Stimulated activated CD4-positive, alpha-beta T cell treated with anti-CD3 and anti-CD28 coated beads, Interleukin-1b, Interleukin-23, amount 100 ng/mL, for 1 hour (primary cell): ENCODE measurements at places on chromosomes 6 and 20.

DNA sequence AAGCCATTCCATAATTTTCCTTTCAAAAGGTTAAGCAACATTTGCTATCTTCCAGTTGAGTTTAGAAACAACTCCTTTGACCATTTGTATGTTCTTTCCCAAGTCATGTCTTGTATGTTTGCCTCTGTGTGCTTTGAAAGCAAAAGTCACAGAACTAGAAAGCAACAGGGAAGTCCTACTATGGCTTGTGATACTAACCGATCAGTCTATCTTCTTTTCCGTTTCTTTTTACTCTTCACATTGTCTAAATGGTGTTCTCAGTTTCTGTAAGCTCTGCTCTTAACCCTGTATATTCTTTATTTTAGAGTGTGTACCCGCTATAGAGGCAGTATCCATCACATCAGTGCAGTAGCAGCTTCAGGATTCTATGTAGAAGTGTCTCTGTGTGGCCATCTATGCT, 32.9 kb downstream of the TMEM244 start:
- no peak for DNase-seq

- no peak for DNase-seq
Observed at GRCh38 chr6:110512991-110513390, 36.6 kb upstream of the SLC22A16 start.

DNA sequence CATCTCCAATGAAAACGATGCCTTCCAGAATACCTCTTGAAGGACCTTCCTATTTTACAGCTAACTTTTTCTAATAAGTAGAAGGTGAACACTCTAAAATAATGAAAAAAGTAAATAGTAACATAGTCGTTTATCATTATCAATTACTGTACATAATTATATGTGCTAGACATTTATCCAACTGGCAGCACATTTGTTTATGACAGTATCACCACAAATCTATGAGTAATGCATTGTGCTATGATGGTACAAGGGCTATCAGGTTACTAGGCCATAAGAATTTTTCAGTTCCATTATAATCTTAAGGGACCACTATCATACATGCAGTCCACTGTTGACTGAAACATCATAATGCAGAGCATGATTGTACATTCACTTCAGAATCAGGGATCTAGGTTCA, 68.4 kb downstream of the ATG5 start:
- no peak for DNase-seq

- DNase-seq = no peak
Observed at GRCh38 chr20:32999603-33000250, 4.5 kb downstream of the SUN5 start.

DNA sequence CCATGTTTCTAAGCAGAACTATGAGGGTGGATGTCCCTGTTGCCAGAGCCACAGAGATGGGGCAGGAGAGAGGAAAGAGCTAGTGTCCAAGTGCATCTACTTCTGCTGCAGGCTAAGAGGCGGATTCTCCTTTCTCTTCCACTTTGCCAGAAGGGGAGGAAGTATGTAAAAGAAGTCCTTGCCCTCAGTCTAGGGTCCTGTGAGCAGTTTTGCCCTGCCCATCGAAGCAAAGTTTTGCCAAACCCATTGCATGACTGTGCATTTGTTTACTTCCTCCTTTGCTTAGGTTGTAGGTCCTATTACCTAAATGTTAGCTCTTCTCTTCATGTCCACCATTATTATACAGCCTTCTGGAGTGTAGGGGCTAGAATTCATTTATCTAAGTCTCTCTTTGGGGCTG, 106.2 kb upstream of the ARMC2 start:
- no peak for DNase-seq

- no peak for DNase-seq
Observed at GRCh38 chr6:144415835-144416237, 130.7 kb downstream of the UTRN start.

GRCh38 chr20:16612706-16613105, 39.5 kb upstream of the KIF16B start:
- no peak for DNase-seq

- no peak for DNase-seq
Observed at GRCh38 chr6:75880305-75880704, 131.3 kb downstream of the MYO6 start.

- no peak for DNase-seq
Observed at GRCh38 chr20:54040531-54040930, 29.9 kb downstream of the BCAS1 start.

GRCh38 chr6:138431256-138432062, 27.4 kb downstream of the HEBP2 start:
- DNase-seq = no peak

DNA sequence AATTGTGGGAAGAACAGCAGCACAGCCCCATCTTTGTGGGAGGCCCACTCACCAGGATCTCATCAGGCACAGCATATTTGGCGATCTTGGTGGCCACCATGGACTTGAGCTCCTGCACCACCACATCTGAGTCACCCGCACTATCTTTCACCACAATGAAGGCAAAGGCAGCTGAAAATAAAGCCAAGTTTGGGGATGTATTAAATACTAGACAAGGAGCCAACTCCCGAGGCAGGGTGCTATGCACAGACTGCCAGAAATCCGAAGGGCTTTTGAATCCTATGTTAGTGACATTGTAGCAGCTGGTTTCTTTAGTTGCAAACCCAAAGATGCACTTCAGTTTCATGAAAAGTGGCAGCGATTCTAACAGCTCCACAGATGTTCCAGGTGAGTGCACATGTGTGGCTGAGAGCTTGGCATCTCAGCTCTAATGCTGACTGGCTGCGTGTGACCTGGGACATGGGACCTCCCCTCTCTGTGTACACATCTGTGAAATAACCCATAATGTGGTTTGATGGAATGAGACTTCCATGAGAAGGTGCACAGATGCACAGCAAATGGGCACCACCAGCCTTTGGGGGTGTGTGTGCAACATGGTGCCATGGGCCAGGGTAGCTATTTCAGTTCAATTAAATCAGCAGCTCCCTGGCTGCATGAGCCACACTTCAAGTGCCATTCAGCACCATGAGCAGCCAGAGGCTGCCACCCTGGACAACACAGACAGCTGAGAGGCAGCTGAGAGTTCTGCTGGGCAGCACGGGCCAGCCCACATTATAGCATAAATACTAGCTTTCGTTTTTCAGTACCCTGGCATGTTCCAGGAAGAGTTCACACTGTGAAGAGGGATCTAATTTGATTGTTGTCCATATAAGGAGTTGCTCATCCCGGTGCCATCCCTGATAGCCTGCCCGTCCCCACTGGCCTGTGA, 16.9 kb upstream of the APMAP start:
- DNase-seq = no peak

- no peak for DNase-seq
Observed at GRCh38 chr6:118288355-118289124, 259.6 kb upstream of the PLN start.

DNA sequence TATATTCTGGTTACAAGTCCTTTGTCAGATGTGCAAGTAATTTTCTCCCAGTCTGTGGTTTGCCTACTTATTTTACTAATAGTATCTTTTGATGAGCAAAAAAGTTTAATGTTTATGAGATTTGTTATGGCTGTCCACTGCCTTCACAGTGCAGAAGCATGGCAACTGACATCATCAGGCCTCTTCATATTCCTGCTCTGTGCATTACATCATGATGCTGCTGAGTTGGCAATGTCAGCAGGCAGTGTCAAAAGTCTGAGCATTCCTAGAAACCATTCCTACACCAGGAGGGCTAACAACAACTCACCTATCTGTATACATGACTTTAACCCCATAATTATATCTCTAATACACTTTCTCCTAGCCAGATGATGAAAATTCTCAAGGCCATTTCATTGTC, 10.8 kb upstream of the OR2B2 start:
- no peak for DNase-seq

GRCh38 chr6:20870493-20870892, 336.2 kb downstream of the CDKAL1 start:
- DNase-seq = no peak

DNA sequence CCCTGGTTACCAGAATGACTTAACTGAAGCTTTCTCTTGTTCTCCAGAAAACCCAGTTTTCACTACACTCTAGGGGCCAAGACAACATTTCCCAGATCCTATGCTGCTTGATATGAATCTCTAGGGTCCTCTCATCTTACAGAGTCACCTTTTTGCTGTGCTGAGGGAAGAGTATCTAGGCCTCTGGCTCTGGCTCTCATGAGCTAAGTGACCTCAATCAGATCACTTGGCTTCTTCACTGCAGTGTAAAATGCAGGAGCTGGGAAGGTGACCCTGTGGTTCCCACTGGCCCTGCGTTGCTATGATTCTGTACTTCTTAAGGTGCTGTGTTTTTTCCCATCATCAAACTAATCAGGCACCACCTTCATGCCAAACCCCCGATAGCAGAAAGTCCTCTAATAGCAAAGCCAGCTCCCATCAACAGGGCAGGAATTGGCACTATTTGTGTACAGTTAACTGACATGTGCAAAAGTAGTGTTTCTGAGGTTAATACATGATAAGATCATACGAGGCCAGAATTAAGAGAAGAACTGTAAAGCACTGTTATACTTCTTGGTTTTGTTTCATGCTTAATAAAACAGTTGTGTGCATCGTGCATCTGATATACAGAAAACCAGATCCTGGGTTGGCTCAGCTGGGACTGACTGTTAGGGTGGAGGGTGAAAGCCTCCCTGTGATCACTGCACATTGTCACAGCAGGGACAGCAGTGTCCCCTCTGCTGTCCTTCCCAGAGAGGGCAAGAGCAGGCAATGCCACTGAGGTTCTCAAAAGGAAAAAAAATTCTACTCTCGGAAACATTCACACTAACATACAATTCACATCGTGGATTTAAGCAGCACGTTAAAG, 46.7 kb downstream of the CNKSR3 start:
- DNase-seq = no peak

DNA sequence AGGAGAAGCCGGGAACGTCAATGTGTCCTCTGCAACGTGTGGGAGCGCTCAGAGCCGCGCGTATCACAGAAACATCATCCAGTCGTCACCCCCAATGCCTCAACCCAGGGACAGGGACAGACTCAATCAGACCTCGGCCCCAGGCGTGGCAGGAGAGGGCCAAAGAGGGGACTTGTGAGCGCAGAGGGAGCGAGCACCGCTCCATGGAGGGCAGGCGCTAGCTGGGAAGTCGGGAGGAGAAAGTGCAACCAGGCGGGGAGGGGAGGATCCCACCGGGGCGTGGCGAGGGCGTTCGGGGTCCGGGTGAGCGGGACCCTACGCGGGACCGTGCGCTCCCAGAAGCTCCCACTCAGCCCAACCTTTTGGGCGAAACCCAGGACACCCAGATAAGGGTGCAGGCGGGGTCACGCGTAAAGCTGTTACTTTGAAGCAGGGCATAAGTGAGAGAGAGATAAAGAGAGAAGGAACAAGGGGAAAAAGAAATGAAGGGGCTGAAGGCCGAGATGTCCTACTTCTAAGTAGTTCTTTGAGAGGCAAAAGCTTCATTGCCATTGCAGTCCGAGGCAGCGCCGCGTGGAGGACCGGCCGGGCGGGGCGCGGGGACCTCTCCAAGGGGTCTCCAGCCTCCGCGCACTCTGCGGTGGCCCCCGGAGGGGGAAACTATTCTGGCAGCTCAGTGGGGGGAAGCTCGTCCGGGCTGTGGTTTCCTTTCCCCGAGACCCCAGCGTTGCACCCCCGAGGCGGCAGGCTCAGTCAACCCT, 862 bp upstream of the SOBP start:
- DNase-seq = no peak

GRCh38 chr6:18343741-18344140, 43.4 kb upstream of the RNF144B start:
- no peak for DNase-seq

DNA sequence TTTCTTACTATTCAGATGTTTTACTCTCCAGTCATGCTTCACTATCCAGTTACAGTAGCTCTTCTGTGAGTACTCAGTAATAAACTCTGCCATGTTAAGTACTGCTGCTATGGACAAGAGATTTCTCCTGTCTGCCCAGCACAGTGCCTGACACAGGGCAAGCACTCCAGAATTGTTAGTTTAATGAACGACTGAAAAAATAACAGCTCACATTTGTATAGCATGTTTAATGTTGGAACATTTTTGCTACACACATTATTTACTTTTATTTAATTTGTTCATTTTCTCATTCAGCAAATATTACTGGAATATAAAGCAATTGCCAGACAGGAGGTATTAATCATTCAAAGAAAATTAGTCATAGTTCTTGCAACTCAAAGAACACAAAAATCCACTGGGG, 142.6 kb upstream of the HMGN3 start:
- DNase-seq = no peak

GRCh38 chr6:163327921-163328320, 86.6 kb upstream of the QKI start:
- DNase-seq = no peak

DNA sequence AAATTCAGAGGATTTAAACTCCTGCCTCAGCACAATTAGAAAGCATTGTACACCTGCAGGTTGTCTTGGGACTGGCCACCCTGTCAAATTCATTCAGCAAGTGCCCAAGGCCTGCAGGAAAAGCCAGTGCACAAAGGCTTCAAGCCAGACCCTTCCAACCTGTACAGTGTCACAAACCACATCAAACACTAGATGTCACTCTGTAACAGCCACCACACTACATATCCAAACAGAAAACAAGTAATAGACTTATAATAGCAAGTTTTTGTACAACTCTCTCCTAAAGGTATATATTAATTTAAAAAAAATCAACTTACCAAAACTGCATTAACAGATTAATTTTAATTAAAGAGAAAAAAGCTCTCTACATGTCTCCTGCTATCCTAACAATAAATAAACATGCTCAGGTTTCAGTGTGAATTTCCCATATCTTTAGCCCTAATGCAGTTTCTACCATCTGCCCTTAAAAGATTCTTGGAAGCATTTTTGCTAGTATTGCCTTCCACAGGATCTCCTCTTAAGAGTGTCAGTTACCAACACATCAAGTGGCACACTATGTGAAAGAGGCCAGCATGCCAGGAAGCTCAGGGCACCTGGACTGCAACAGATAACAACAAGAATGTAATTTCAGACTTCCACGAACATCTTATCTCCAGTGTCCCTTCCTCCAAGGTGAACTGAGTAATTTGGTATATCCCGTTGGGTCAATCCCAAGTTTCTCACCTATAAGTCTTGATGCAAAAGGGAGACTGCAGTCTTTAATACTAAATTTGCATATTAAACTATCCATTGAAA, 47.5 kb downstream of the RALGAPA2 start:
- DNase-seq = no peak

DNA sequence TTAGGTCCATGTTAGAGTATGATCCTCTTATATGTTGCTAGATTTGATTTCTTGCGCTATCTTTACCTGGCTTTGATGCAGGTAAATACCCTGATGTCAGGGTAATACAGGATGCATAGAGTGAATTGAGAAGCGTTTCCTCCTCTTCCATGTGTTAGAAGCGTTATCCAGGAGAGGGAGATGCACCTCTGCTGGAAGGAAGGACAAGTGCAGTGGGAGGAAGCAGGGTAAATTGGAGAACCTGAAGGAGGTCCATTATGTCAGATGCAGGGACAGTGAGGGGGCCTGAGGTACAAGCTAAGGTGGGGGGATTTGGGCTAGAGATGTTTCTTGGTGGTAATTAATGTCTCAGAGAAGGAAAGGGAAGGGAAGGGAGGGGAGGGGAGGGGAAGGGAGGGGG, 7.7 kb downstream of the SHLD1 start:
- DNase-seq = no peak

- DNase-seq = no peak
Observed at GRCh38 chr20:63216849-63217471, 1.0 kb upstream of the YTHDF1 start.

GRCh38 chr20:30811885-30812671, 445.4 kb upstream of the DEFB115 start:
- DNase-seq = no peak
